ENCODE measurements at places on chromosomes 16 and 17.

DNA sequence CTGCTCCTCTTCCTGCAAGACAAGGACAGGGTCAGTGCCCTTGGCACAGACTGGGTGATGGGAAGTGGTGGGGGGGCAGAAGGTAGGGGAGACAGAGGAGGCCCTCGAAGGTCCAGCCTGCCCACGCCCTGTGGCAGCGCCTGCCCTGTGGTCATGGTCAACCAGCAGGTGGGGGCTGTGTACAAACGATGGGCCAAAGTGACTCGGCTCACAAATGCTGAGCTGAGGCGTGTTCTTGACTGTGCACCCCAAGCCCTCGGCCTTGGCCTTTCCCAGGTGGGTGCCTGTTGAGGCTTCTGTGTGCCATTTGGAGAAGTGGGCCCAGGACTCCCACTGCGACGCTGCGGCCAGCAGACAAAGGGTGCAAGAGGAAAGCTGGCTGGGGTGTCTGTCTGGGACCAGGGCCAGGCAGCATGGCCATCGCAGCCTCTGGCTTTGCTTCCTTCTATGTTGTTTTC lies 22.6 kb downstream of the MXRA7 start:
- DNase-seq: no peak

- DNase-seq: no peak
Measured at GRCh38 chr16:65845466-65846209, 520.9 kb upstream of the CDH5 start.

DNA sequence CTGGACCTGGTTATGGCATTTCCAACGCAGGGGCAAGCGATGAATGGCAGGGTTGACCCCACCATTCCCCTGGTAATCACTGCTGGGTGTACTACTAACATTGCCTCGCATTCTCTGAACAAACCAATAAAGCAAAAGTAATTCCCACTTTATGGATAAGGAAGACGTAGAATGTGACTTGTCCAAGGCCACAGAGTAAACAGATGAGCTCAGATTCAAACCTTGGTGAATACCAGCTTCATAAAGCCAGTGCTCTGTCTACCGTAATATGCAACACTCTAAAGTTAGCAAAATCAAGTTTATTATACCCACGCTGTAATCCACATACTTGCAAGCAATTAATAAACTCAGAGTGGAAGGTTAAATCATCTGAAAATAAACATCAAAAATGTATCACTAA lies 59.6 kb downstream of the ANKFY1 start:
- no peak for DNase-seq

DNA sequence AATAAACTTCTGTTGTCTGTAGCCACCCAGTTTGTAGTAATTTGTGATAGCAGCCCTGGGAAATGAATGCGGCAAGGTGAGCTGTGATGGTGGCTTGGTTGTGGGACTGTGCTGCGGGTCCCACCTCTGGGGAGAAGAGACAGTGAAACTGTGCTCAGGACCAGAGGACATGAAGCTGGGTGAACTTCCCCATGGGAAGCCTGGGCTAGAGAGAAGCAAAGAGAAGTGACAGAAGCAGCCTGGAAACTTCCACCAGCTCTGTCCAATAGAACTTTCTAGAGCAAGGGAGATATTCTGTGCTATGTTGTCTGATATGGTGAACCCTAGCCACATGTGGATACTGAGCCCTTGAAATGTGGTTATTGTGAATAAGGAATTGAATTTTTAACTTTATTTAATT lies 51.5 kb upstream of the EMP2 start:
- DNase-seq: no peak

DNA sequence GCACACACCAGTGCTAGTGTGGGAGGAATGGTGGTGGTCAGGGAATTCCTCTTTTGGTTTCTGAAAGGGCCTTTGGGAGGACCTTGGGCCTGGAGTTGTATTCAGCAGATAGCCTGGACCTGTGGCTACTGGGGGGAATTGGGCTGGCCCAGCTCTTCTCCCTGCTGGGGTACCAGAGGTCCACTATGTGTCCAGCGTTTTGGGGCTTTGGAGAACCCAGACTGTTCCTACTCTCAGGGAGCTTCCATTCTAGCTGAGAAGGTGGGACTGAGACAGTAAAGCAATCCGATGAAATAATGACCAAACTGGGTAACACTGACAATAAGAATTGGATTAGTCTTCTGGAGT lies 2.4 kb downstream of the EPN3 start:
- DNase-seq: no peak

GRCh38 chr17:61418449-61418848 lies 18.8 kb downstream of the TBX2 start:
- no peak for DNase-seq

DNA sequence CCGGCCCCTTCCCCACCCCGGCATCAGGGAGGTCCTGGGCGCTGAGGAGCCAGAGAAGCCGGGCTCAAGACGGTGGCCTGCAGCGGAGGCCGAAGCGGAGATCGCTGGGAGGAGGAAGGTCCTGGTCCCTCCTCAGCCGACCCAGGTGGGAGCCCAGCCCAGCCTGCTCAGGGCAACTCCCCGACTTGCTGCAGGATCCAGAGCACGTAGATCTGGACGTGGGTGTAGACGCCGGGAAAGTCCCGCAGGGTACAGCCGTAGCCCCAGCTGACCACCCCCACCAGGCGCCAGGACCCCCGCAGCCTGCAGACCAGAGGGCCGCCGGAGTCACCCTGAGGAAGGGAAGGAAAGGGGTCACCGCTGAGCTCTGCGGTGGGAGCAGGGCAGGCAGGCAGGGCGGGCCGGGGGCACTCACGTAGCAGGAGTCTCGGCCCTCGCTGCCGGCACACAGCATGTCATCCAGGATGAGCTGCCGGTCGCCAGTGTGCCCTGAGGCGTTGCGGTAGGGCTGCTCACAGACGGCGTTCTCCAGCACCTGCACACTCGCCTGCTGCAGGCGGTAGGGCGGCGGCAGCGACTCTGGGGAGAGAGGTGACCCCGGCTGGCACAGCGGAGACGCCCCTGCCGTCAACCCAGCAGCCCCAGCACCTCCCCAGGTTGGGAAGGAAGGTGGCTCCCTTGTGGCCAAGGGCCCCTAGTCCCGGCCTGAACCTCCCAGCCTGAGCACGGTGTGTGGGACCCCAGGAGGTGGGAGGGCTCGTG lies 5.4 kb downstream of the TPSD1 start:
- DNase-seq: no peak

GRCh38 chr16:25092441-25092840 lies 19.1 kb upstream of the LCMT1 start:
- DNase-seq: no peak

GRCh38 chr17:21001813-21002221 lies 41.0 kb downstream of the USP22 start:
- DNase-seq: no peak

- DNase-seq: no peak
Measured at GRCh38 chr16:840561-841454, 40.3 kb upstream of the GNG13 start.

- DNase-seq: no peak
Measured at GRCh38 chr16:27209591-27209990, 6.3 kb downstream of the KDM8 start.

- DNase-seq: no peak
Measured at GRCh38 chr17:50062293-50063243, 6.7 kb downstream of the ITGA3 start.

DNA sequence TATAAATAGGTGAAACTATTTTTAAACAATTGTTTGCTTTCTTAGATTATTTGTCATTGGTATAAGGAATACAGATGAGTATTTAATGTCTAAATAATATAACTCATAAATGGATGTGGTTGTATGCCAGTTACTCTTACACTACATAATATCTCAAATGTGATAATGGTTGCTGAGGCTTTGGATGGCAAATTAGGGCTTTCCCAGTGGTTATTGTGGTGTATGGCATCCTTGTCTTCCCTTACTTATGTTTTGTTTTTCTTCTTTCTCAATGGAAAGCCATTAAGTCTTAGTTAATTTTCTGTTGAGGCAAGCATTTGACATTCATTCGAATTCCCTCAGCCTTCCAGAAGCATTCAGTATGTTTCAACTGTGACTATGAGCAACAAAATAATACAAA lies 10.5 kb downstream of the OMG start:
- no peak for DNase-seq

DNA sequence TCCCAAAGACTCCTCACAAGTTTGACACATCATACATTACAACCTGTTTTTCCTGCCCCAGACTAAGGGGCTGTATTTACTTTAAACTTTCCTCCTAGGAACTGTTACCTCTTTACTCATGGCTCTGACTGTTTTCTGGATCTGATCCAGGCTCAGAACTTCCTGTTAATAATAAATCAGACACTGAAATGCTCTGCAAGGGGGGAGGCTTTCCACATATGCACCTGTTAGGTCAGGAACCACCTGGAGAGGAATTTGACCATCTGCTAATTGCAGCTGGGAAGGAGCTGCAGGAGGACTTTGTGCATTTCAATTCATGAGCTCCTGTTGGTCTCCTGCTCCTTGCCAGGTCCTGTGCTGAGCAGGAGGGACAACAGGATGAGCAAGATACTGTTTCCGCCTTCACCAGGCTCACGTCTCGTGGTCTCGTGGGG lies 476.9 kb upstream of the CDH5 start:
- DNase-seq: no peak

- no peak for DNase-seq
Measured at GRCh38 chr17:7972131-7972785, 30.2 kb upstream of the GUCY2D start.
